Activated T-helper 17 cell treated with anti-CD3 and anti-CD28 coated beads, Interleukin-2, amount 50 U/mL, for 72 hours (primary cell): ENCODE measurements at places on chromosomes 12 and 14. TPM values are rescaled to one million over a fixed set of nuclear protein-coding genes. Genes with fewer than 3 reads are reported as not detected.

DNA sequence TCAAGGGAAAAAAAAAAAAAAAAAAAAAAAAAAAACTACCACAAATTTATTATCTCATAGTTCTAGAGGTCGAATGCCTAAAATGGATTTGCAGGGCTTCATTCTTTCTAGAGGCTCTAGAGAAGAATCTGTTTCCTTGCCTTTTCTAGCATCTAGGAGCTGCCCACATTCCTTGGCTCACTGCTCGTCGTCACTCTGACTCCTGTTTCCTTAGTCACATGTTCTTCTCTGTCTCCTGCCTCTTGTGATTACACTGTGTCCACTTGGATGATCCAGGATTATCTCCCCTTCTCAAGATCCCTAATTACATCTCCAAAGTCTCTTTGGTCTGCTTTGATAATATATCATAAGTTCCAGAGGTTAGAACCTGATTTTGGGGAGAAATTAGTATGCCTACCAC, 88.7 kb downstream of the HECTD1 start:
- ATAC-seq: no peak

DNA sequence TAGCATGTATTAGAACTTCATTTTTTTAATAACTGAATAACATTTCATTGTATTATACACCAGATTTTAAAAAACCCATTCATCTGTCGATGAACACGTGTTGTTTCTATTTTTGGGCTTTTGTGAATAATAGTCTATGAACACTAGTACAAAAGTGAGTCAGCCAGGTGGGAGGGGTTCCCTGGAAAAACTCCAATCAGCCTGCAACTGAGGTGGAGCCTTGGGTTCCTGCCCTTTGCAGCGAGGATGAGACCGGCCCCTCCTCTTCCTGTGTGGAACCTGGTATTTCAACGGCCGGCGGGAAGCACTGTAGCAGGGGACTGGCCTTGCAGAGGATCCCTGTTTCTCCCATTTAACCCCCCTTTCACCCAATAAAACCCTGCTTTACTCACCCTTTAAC, 56.1 kb downstream of the LMNTD1 start:
- no peak for ATAC-seq

PTCSC3 gene
- total RNA-seq: not detected

DNA sequence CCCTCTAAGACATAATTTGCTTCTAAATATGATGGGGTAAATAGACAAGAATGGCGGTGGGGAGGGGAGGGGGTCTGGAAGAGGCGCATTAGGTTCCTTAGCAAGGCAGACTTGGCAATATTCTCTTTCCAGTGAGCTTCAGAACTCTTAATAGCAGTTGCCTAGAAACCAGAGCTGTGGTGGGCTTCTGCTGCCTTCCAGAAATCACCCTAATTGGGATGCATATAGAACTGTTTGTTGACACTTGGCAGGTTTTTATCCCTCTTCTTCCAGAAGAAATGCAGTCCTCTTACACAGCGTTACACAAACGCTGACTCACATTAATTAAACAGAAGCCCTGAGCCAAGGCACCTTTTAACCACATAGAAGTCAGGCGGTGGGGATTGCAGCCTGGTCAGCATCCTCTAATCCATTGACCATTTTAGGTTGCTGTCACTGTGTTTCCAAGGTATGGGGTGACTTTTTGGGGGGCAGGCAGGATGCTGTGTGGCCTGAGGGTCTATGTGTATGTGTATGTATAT, 114.1 kb downstream of the CCDC60 start:
- no peak for ATAC-seq

KLHDC2 gene
- 22.5 TPM for total RNA-seq

- no peak for ATAC-seq
Measured at GRCh38 chr14:90674716-90675115, 141.5 kb downstream of the TTC7B start.

CSRNP2 gene
- 16.1 TPM for total RNA-seq

- no peak for ATAC-seq
Measured at GRCh38 chr12:96218989-96219678, 25.0 kb downstream of the ELK3 start.

DNA sequence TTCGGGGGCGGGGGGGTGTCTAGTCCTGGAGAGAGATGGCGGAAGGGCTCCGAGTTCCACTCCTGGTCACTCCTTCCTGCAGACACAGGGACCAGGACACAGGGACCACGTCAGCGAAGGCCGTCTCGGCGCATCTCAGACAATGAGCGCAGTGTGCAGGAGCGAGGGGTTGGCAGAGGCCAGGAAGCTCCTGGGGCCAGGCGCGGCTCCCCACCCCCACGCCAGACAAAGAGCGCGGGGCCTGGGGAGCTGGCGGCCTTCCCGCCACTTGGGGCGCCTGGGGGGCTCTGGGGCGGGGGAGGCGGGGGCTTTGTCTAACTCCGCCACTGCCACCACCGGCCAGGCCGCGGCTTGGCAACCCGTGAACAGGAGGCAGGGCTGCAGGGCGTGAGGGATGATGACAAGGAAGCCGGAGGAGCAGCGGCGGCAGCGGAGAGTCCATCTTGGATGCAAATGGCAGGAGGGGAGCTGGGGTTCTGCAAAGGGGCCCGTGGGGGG, 2.2 kb downstream of the CDK2AP1 start:
- no peak for ATAC-seq
